HT-29 (cell line): ENCODE measurements at places on chromosomes 3 and 15.

DNA sequence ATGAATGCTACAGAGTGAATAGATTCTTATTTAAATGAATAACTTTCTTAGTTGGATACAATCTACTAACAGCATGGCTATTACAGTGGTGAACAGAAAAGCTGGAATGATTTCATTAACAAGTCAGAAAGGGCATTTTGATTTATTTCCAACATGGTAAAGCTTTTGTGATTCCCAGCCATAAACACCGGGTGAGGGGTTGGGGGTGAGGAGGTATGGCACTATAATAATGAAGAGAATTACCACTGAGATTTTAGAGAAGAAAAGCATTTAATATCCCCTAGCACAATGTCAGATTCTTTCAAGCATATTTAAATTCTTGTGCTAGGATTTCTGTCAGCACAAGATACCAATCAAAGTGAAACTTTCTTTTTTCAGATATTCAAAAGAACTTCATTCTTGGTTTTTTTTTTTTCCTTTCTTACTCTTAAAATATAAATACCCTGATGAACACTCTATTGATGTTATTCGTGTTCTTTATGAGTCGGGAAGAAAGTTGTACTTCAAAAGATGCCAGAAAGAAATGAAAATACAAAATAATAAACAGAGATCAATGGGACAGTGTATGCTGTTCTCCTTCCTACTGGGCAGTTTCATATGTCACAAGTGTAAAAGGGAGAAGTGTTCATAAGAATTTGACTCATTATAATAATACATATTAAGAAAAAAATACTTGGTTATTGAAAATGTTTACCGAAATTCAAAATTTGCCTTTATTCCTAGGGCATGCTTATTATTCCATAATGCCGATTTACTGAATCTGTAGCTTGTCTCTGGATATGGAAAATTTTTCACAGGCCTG, 522.8 kb downstream of the CADM2 start:
- DNase-seq, result no peak

GRCh38 chr3:14141602-14142341, 16.9 kb downstream of the TMEM43 start:
- DNase-seq, result no peak

DNA sequence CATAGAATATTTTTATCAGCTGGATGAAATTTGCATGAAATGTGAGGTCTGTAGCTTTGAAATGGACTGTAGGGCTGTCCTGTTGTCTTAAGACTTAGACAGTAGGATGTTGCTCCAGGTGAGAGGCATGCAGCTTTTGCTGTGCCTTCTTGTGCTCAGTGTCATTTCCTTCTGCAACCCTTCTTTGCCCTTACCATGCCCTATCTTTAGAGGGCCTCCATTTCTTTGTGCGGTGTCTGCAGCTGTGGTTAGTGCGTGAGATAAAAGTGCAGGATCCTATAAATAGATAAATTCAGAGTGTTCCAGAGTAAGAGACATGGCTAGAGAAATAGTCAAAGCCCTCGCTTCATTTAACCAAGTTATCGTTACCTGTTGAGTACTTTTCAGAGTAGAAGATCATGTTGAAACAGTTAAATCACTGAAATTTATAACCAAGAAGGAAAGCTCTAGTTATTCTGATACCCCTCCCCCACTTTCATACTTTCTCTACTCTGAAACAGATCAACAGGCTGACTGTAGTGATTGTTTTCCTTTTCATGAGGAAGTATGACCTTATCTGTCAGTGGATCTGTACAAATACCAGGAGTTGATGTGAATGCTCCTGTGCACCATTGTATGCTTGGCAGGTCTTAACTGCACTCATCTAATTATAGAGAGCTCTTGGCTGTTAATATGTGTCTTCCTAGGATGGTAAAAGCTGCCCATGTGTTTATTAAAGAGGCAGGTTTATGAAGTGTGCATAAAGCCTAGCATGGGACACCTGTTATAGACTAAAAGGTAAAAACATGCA, 18.2 kb downstream of the EIF3J start:
- no peak for DNase-seq

- DNase-seq, result peak; percentile 2
These were observed 7.6 kb downstream of the CORO2B start for GRCh38 chr15:68586274-68586961.
